Bronchial smooth muscle cell (primary cell): ENCODE measurements at places on chromosomes 11 and 22. TPM values are rescaled to one million over a fixed set of nuclear protein-coding genes. Genes with fewer than 3 reads are reported as not detected.

NFAM1 gene
- total RNA-seq, result under 0.01 TPM in 1 of 2 replicates, not detected in the other

SLC37A2 gene
- 0.26 and 1.6 TPM in 2 replicates for total RNA-seq

KCTD14 gene
- total RNA-seq, result 0.32 and 0.43 TPM in 2 replicates

TPBGL gene
- not detected in 2 replicates for total RNA-seq

NLRP6 gene
- total RNA-seq, result under 0.01 TPM in 1 of 2 replicates, not detected in the other

WBP2NL gene
- 0.16 and 0.77 TPM in 2 replicates for total RNA-seq

ABCC8 gene
- total RNA-seq, result not detected in 2 replicates
